ENCODE measurements at places on chromosomes 16 and 17.

DNA sequence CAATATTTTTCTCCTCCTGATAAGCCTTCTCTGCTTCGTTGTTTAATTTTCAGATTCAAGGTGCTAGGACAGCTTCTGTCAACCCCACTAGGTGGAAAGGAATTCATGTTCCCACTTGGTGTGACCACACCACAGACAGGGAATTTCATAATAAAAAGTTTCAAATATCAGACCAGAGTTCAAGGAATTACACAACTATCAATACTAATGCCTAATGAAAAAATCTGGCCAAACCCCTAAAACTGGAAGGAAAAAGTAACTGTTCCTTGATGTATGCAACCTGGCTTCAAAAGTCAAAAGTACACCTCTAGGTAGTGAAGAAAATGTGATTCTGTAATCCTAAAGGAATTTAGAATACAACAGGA is 87.8 kb upstream of the CORO6 start:
- no peak for DNase-seq

DNA sequence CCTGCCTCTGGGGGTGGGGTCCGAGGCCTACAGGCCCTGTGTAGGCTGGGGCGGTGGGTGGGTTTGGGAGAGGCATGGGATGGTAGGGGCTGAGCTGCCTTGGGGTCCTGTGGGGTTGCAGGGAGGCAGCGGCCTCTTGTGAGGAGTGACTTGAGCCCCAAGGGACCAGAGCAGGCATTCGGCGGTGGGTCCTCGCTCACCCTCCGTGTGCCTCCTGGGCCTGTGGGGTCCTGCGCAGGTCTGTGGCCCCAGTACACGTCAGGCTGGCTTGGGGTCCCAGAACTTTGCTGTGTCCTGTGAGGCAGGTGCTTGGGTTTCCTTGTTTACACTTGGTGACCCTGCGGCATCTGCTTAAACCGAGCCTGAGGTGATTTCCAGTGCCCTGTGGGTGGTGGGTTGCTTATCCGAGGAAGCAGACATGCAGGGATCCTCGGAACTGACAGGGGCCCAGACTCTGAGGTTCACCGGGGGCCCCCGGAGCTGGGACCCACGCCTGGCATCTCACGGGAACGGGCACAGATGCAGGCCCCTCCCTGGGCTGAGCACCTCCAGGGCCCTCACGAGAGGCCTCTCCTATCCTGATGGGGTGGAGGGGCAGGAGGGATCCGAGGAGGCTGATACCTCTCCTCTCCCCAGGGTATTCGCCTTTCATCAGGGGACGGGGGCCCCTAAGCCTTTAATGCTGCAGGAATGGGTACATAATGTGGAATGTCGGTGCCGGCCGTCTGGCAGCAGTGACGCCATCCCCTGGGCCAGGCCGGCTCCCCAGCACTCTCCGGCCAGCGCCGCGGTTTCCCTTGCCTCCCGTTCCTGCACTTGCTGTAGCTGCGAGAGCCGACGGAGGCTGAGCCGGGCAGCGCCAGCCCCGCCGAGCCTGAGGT is 7.7 kb downstream of the METRNL start:
- DNase-seq: no peak

GRCh38 chr17:26773189-26774188 is 520.4 kb upstream of the WSB1 start:
- DNase-seq: no peak

DNA sequence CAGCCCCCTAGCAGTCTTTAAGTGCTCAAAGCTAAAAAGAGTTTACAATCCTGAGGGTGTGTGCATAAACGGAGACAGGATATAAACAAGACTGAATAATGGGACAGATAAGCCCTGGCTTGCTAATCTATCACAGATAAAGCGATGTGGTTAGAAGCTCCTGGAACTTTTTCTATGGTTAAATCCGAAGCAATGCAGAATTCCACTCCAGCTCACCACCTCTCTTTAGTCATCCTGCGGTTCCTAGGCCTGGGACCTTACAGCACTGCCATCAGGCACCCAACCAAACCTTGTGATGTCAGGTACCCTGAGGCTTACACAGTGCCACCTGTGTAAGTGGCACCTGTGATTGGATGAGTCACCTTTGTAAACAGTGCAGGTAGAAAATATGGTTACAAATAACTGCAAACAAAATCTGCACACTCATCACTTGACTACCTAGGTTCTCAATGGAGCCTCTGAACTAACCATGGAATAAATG is 31.5 kb upstream of the B4GALNT2 start:
- no peak for DNase-seq

- DNase-seq: no peak
Measured at GRCh38 chr16:22693638-22694340, 120.2 kb upstream of the HS3ST2 start.

DNA sequence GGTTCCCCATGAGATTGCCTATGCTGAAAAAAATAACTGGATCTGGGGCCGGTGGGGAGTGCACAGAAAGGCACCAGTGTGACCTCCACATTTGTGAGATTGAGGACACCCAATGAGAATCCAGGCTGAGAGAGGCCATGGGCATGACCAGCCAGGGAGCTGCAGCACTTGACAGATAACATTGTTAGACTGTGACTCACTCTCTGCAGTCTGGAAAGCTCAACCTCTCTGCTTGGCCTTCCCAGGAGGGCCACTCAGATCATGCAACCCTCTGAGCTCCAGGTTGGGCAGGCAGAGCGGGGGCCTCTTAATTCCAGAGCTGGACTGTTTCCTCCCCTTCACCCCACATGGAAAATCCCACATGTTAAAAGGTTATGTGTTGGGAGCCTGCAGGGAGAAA is 30.1 kb downstream of the FZD2 start:
- DNase-seq: no peak

DNA sequence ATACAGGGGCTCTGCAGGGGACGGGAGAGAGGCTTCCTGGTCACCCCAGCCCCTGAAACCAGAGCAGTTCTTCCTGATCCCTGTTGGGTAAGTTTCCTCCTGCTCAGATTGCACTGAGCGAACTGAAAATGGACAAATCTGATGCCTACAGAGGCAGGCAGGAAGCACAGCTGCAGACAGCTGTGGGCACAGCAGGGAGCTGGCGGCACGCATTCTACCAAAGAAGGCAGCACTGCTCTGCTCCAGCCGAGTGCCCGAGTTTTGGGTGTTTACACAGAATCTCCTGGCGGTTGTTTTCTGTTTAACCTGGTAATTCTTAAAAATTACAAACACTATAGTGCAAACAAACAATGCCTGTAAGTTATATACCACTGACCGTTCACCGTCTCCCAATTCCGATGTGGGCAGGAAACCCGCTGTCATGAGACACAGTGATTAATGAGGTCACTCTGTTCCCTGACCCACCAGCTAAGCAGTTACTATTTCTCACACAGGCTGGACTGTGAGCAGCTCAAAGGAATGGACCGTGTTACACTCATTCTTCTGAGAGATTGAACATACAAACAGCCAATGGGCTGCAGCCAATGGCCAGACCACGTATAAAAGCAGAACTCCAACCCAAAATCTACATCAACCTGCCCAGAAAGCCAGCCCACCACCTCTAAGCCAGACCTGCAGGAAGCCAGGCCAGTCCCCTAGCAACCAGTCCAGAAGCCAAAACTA is 25.5 kb downstream of the NSMCE1 start:
- peak; percentile 42 for DNase-seq

DNA sequence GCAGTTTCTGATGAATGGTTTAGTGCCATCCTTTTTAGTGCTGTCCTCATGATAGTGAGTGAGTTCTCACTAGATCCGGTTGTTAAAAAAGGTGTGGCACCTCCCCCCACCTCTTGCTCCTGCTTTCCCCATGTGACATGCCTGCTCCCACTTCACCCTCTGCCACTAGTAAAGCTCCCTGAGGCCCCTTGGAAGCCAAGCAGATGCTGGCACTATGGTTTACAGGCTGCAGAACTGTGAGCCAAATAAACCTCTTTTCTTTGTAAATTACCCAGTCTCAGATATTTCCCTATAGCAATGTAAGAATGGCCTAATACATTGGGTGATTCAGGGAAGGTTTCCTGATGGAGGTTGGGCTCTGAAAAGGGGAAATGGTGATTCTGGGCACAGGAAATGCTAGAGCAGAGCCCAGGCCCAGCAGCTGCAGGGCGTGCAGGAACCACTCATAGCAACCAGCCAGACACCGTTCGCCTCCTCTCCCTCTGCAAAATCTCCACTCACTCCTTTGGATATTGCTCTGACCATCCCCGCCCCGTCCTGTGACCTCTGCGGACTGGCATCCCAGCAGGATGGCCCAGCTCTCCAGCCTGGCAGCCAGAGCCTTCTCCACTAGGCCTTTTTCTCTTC is 2.6 kb upstream of the ADORA2B start:
- DNase-seq: no peak

- DNase-seq: no peak
Measured at GRCh38 chr17:7684851-7685532, 2.3 kb downstream of the TP53 start.

DNA sequence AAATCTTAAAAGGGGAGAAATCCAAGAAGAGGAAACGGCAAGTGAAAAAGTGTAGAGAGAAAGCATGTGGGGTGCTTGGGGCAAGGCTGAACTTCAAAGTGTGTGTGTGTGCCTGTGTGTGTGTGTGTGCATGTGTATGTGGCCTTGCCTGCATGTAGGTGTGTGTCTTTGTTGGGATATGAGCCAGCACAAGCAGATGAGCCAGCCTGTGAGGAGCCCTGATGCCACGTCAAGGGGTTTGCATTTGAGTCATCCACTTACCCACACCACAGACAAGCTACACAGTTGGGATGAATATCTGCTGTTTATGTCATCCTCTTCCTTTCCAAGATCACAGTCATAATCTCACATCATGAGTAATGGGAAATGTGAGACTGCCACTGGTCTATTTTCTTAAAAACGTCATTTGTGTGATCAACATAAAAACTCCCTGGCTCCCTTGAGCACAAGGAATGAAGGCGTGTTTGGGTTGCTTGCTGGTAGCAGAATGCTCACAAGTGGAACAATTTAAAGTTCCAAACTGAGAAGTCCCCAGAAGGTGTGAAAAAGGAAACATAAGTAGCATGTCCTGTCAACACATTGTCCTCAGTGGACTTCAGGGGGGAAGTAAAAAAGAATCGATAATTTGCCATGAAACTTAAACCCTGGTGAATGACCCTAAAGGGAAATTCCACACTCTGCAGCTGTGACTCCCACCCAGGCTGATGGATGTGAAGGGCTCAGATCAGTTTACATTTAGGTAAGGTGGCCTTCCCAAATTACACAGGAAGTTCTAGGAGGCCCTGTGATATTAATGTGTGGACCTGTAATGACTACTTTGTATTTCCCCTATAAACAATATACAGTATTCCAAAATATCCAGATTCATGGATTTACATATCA is 14.7 kb downstream of the KCTD19 start:
- no peak for DNase-seq
